ENCODE measurements at places on chromosomes 16 and 17.

- DNase-seq = no peak
Measured at GRCh38 chr16:65500919-65501318, 379.1 kb upstream of the CDH11 start.

- DNase-seq = no peak
Measured at GRCh38 chr16:10767127-10767526, 23.5 kb downstream of the NUBP1 start.

- no peak for DNase-seq
Measured at GRCh38 chr16:61595605-61596004, 440.6 kb downstream of the CDH8 start.

DNA sequence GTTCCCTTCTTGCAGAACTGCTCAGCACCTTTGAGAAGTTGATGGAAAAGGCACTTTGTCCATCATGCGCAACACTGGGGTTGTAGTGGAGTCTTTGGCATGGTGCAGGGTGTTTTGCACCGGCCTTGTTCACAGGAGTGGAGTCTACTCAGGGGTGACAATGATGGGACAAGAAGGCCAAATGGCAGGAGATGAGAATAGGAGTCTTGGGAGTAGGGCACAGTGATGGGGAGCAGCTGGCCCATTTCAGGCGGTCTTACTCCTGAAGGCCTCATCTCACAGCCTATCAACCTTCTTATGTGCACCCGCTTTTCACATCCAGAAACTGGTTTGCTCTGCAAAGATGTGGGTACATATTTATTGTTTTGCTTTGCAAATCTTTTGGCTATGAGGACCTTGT, 13.4 kb upstream of the KCNG4 start:
- DNase-seq = no peak

DNA sequence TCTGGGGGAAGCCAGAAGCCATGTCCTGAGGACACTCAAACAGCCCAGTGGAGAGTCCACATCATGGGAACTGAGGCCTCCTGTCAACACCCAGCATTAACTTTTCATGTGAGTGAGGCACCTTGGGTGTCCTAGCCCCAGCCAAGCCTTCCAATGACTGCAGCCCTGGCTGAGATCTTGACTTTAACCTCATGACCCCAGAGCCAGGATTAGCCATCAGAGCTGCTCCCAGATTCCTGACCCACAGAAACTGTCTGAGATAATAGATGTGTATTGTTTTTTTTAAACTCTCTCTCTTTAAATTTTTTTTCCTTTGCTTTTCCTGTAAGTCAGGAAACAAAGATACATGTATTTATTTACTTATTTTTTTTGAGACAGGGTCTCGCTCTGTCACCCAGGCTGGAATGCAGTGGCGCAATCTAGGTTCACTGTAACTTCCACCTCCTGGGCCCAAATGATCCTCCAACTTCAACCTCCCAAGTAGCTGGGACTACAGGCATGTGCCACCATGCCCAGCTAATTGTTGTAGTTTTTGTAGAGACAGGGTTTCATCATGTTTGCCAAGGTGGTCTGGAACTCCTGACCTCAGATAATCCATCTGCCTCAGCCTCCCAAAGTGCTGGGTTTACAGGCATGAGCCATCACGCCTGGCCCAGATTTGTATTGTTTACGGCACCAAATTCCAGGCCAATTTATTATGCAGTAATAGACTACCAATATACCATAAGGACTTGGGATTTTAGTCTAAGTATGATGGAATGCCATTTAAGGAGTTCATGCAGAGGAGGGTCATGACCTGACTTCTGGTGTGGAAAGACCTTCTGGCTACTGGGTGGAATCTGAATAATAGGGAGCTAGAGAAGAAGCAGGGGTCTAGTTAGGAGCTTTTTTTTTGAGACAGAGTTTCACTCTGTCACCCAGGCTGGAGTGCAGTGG, 14.0 kb upstream of the TMEM94 start:
- no peak for DNase-seq

DNA sequence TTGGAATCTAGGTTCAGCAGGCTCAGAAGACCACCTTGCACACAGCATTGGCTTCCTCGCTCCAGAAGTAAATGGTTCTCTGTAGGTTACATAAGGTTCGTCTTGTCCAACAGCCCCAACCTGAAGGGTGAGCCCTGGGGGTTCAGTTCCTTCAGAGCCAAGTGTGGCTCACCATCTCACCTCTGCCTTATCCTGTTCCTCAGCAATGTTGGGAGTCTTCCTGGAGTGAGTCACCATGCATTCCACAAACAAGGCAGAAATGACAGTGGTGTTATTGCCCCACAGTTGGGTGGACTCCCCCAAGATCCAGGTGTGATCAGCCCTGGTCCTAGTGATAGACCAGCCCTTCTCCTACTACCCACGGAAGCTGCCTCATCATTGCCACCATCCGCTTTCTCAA, 26.8 kb upstream of the SMPD3 start:
- DNase-seq = no peak

Measured in stimulated activated CD8-positive, alpha-beta memory T cell treated with anti-CD3 and anti-CD28 coated beads, Interleukin-4, amount 100 ng/mL, for 48 hours (primary cell).